ENCODE measurements at places on chromosomes 11 and 22. TPM values are rescaled to one million over a fixed set of nuclear protein-coding genes. Genes with fewer than 3 reads are reported as not detected.

OR4S2 gene
- polyA plus RNA-seq = not detected

HTR3A gene
- polyA plus RNA-seq = not detected

FAT3 gene
- polyA plus RNA-seq = 10.2 TPM

PGGHG gene
- not detected for polyA plus RNA-seq

SHISAL1 gene
- 2.0 TPM for polyA plus RNA-seq

VPREB1 gene
- not detected for polyA plus RNA-seq

HEPN1 gene
- not detected for polyA plus RNA-seq

ARCN1 gene
- 49.3 TPM for polyA plus RNA-seq

OR4A16 gene
- not detected for polyA plus RNA-seq

NXF1 gene
- 25.0 TPM for polyA plus RNA-seq

GGT1 gene
- polyA plus RNA-seq = 2.4 TPM

ARHGAP20 gene
- 52.8 TPM for polyA plus RNA-seq

C22orf23 gene
- 4.0 TPM for polyA plus RNA-seq

GATD1 gene
- polyA plus RNA-seq = 5.7 TPM

TRABD gene
- not detected for polyA plus RNA-seq

MPEG1 gene
- polyA plus RNA-seq = not detected

DDX10 gene
- polyA plus RNA-seq = 31.9 TPM
